ENCODE measurements at places on chromosomes 4 and X.

DNA sequence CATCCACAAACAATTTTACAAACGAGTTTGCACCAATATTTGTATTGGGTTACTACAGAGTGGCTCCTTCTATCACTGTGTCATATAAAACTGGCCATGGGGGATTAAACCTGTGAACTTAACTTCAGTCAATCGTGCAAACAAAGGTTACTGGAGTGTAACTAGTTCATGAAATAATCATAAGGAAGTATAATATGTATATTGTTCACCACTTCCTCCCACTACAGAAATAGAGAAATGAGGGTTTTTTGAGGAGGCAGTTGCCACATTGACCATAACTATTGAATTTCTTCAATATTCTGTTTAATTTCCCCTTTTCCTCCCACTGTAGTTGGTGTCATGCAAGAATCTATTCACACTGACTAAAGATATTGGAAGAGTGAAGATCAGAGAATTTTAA lies at the start of gene GPR82:
Gene GPR82, plus strand, starts transcription at position 356 of the 400 bp plus-strand sequence. CDS start 2,846 bp downstream, outside the sequence.
- DNase-seq, result no peak

GRCh38 chr4:72568959-72569718 lies at the start of gene ADAMTS3:
ADAMTS3 (minus strand) TSS chr4:72569221; CDS start chr4:72568762, 459 bp downstream.
- no peak for DNase-seq

DNA sequence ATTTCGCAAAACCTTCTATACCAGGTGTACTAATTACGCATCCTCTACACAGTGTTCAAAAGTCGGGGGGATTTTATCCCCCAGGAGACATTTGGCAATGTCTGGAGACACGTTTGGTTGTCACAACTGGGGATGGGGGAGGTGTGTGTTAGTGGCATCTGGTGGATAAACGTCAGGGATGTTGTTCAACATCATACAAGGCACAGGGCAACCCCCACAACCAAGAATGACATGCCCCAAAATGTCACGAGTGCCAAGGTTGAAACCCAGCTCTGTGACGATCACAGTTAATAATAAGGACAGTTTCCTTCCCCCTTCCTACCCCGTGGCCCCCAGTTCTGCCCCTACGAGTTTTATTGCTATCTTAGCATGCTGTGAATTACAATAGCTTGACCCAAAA lies 15.9 kb upstream of the SEL1L3 start:
- DNase-seq, result no peak

GRCh38 chr4:155529272-155529671 lies 137.4 kb upstream of the GUCY1A1 start:
- DNase-seq, result no peak

GRCh38 chrX:107000013-107000515 lies at the start of gene MORC4:
MORC4 (minus strand) TSS chrX:107000212; CDS start chrX:106999969, 243 bp downstream.
- DNase-seq, result peak; percentile 53

DNA sequence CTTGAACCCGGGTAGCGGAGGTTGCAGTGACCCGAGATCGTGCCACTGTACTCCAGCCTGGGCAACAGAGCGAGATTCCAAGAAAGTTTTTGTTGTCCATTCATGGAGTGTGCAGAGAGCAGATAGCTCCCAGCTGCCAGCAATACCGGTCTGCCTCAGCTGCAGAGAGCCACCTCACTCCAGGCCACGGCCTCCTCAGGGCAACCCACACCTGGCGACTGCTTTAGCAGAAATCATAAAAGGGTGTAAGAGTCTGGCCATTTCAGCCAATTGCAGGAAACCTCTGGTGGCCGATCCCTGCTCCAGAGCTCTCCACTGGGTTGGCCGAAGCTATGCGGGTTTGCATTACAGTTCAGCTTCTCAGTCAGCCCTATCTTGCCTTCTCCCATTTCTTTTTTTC lies 227.4 kb upstream of the BCOR start:
- no peak for DNase-seq

DNA sequence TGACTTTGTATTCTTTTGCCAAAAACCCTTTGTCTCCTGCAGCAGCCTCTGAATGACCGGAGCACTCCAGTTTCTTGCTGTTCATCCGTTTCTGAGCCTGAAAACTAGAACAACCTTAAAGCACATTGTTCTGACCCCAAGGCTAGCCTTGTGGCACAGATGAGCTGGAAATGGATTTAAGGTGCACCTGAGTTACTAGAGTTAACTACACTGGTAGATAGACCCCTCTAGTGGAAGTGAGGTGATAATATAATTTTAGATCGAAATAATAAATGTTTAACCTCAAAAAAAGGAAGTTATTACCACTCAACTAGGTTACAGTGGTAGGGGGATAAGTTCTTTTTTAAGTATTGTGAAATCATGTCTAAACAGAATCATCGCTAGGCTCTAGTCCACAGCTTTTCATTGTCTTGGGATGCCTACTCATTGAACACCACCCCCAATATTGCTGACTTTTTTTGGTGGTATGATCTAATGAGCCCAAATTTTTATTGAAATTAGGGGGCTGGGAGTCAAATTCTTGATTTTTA lies 2.7 kb downstream of the PLS3 start:
- DNase-seq, result no peak

- no peak for DNase-seq
These were observed 204.6 kb downstream of the RTL9 start for GRCh38 chrX:110563282-110563681.

- no peak for DNase-seq
These were observed 119.9 kb upstream of the SPIN4 start for GRCh38 chrX:63471004-63471403.

DNA sequence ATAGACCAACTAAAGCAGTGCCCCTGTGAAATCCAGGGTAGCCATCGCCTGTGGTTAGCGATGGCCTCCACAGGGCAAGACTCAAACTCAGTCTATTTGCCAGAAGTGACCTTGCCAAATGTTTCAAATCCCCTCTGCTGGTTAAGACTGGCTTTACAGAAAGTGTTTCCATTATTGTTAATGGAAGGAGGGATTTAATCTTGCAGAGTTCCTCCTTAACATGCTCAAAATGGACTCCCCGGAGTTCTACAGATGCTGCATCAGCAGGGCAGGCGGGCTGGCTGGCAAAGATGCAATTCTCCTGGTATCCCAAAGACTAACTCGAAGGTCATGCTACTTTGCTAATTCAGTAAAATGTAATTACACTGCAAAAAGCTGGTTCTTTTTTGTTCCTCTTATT lies 313.0 kb upstream of the SLC7A11 start:
- DNase-seq, result no peak

GRCh38 chr4:10161146-10161545 lies 44.5 kb upstream of the WDR1 start:
- no peak for DNase-seq

DNA sequence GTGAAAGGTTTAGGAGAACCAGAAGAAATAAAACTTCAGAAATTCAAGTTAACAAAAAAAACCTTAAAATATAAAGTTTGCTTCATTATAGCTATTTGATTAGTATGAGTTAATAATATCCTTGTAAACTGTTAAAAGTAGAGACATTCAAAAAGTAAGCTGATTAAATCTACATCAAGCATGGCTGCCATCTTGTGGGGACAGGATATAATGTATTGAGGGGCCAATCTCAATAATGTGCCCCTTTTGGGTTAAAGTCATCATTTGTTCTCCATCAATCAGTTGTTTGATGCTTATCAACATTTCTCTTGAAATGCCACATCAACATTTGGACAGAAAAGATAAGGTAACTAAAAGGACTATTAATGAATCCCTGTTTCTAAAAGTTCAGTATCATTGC lies 4.6 kb upstream of the GRID2 start:
- DNase-seq, result no peak

DNA sequence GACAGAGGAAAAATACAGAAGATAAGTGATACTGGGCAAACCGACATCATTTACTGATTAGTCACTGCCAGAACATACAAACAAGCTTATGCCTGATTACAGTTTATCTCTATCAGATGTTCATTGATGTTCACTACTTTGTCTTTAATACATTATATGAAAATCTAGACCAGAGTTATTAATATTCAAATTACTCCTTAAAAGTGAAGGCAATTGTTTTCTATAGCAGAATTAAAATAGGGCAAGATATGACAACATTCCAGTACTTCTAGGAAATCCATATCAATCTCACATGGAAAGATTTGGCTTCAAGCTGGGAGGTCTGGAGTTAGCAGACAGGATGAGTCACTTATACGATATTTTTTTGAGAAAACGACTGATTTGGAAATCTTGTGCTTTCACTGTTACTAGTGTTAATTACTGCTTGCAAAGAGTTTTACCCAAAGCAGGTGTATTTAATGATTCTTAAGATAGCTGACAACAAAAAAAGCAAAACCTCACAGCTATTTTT lies 31.8 kb downstream of the HPGD start:
- no peak for DNase-seq

DNA sequence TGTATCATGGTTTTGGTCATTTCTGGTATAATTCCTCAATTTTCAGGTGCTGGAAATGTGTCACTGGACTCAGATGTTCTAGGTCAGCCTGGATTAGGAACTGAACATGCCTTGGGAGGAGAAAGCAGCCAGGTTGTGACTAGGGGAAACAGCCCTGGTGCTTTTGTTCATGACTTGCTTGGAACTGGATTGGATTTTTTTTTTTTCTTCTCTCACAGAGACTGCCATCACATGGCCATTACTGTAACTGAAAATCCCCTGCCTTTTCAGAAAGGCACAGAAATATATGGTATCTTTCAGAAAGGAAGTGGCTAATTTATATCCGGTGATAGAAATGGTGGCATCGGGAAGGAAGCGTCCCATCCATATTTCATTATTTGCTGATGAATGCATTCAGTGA lies 34.6 kb downstream of the SEPTIN11 start:
- DNase-seq, result no peak

GRCh38 chr4:102403116-102403515 lies 57.8 kb upstream of the SLC39A8 start:
- DNase-seq, result no peak

DNA sequence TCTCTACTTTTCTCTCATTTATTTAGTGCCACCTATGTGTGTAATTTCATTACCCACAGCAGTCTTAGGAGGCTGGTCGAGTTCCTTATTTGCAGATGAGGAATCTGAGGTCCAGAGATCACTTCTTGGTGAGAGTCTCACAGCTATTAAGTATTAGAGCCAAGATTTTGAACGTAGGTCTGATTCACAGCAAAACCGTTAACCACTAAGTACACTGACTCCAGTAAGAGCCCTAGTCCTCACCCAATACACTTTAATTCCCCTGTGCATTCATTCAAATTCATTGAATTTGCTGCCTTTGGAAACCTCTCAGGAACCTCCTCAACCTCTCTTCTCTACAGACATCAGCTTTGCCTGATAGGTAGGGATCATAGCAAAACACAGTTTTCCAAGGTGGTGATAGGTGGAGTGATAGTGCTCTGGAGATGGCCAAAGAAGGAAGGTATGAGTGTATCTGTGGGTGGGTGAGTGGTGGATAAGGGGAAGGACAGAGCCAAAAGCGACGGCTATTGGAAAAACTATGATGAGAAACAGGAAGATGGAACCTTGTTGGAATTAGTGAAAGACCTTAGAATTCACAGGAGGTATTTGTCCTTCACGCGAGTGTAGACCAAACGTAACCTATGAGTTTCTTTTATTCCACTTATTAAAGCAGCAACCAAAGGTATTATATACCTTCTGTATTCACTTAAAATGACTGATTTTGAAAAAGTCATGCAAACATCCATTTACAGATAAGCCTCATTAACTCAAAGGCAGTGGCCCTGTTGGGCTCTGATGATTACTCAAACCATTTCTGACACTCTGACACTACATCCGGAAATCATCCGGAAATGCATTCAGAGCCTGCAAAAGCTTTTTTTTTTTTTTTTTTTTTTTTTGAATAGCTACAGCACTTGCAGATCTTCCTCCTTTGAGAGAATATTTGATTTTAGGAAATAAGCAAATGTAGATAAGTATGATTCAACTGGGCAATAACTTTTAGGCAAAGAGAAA lies 6.3 kb downstream of the FMR1 start:
- DNase-seq, result no peak

DNA sequence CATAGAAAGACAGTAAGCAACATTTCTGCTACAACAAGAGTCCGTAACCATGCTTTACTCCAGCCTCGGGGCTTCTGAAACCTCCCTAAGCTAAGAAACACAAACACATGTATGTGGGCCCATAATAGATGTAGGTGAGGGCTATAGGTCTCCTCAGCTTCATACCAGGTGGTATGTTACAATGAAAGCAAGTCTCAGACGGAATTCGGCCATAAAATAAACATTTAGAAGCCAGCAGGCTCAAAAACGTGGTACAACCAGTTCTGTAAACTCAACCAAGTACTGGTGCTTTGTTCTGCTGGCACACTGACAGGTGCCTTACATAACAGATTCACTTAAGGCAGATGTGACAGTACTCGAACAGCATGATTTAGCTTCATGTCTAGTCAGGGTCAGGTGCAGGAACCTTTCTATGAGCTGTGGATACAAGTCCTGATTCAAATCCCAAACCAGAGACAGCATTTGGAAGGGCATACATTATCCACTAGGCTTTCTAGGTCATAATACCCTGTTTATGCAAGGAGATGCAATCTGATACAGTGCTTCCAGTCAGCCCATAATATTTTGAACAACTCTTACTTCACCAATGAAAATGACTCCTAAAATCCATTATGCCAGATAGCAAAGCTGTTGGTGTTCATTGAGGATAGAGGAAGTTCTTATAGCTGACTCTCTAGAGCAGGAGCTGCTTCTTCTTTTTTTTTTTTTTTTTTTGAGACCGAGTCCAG lies 113.8 kb upstream of the ENPP6 start:
- peak; percentile 91 for DNase-seq

GRCh38 chrX:9992724-9993123 lies 25.6 kb downstream of the CLDN34 start:
- no peak for DNase-seq

GRCh38 chrX:116436358-116436816 lies at the start of gene SLC6A14:
SLC6A14 (plus strand) TSS chrX:116436606; CDS start chrX:116436710, 104 bp downstream.
- DNase-seq, result no peak

GRCh38 chrX:40062525-40063155 lies 35.1 kb downstream of the BCOR start:
- no peak for DNase-seq

DNA sequence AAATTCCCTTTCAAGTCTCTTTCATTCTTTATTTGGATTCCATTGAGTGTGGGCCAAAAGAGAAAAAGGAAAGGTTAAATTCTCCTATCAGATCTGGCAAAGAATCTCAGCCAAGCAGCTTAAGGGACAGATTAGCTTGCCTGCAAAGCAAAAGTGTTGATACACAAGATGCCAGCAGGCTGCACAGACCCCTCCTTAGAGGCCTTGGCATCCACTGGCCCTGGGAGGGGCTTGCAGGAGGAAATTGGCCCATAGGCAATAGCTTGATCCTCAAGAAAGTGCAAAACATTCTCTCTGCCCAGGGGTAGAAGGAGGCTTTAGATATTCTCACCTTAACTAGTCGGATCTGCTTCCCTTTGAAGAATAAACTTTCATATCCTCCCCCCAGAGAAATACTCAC lies 300.4 kb upstream of the CPEB2 start:
- no peak for DNase-seq

GRCh38 chr4:150938417-150938816 lies 76.7 kb downstream of the LRBA start:
- DNase-seq, result no peak

GRCh38 chr4:73698217-73698616 lies 42.2 kb upstream of the CXCL8 start:
- no peak for DNase-seq

Data from NCI-H2029 treated with DMSO at 0.1 percent for 48 hours (cell line).